Left ventricle myocardium superior (tissue), 1 donor: ENCODE measurements at places on chromosomes 4 and X.

DNA sequence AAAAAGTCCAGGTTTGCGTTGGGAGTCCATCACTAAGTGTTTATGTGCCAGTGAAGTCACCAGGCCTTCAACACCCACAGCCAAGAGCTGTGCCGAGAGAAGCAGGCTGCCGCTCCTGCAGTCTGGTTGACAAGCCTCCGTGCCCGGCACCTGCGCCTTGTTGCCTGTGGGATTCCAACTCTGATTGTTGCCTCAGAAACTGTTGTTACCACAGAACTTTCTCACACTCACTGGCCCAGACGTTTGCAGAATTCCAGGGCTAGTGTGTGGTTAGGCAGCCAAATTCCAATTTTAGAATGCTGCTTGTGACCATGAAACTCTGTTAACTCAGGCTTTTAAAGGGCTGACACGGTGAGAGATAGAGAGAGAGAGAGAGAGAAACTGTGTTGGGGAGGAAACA lies 119.5 kb upstream of the LIMCH1 start:
- peak; percentile 89 for DNase-seq

DNA sequence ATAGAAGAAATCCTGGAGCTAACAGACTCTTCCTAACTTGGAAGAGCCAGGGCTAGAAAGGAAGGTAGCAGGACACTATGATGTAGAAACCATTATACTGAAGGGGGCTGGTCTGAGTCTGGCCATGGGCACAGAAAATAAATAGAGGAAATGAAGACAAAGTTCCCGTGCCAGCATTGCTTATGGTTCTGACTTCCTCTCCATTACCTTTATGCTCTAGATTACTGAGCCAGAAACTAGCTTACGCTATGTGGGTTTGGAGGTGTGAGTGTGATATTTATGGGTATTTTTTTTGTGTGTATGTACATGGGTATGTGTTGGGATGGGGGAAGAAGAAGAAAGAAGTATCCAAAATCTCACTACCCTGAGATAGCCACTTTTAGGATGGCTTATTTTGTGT lies 148.3 kb downstream of the GLUD2 start:
- DNase-seq = no peak

DNA sequence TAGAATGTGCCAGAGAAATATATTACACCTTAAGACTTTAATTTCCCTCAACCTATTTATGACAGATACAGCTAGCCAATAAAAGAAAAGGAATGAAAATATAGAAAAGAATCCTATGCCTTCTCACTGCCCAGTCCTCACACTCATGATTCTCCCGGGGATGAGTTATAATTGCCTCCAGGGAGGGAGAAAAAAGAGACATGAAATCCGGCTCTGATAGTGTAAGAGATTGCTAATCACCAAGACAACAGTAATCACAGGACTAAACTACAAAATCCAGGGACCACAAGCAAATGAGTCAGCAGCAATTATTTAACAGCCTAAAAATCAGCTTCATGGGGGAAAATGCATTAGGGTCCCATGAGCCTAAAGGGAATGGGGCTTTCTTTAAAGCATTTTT lies 95.9 kb upstream of the DUSP21 start:
- no peak for DNase-seq

- DNase-seq = no peak
These were observed 82.4 kb upstream of the SMIM10 start for GRCh38 chrX:134908356-134908755.

- no peak for DNase-seq
These were observed 8.3 kb downstream of the PPID start for GRCh38 chr4:158714937-158715336.

DNA sequence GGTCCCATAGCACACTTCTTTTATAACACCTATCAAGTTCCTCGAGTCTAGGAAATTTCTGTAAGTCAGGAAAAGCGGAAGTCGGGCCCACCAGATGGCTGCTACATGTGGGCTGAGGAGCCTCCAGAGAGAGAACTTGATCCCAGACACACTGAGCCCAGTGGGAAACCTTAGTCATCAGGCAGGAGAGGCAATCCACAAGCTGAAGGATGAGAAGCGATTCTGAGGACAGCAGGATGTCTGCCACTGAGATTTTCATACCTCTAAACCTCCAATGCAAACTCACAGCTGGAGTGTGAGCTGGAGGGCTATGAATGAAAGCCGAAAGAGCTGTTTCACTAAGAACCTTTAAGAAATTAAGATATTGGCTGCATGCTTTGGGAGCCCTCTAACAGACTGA lies 52.6 kb upstream of the PDHA1 start:
- DNase-seq = no peak

DNA sequence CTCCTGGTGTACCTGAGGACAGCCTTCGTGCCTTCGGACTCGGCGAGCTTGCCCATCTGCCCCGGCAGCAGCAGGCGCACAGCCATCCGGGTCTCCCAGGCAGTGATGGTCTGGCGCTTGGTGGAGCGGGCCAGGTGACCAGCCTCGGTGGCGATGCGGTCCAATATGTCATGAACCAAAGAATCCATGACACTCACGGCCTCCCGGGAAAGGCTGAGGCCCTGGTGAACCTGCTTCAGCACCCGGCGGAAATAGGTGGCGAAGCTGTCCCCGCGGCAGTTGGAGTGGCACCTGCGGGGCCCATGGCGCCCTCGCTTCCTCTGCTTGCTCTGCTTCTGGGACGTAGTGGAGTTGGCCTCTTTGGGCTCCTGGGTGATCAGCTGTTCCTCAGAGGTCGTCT lies 350 bp downstream of the H2BW1 start:
- no peak for DNase-seq

DNA sequence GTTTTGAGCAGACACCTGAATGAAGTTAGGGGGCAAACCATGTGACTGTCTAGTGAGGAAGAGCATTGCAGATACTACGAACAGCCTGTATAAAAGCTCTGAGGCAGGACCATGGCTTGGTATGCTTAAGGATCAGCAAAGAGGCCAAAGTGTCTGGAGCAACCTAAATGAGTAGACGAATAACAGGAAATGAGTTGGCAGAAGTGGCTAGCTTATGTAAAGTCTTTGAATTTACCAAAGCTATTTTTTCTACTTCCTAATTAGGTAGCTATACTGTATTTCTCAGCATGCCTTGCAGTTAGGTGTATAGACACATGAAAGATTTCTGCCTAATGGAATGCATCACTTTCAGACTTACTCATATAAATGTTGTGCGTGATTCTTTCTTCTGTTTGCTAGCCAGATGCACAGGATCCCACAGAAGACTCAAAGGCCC lies 9.3 kb upstream of the GPRIN3 start:
- no peak for DNase-seq

DNA sequence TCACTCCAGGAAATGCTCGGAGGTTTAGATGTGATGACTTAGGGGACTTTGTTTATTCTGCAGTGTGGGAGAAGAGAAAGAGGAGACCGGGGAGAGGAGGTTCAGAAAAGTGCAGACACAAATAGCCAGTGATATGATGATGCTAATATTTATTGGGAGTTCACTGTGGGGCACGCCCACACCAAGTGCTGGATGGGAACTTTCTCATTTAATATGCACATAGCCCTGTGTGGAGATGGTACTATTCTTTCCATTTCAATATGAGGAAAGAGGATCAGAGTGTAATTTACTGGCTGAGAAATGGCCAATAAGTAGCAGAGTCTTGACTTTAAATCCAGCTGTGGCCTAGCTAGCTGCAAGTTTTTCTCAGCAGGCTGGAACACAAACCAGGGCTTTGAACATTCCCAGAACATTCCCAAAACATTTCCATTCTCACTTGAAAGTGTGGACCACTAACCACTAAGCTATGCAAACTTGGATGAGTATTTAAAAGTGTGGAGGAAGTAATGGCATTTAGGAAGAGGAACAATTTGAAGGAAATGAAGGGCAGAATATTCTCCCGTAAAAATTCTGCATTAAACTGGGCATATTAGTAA lies 231.7 kb downstream of the HS3ST1 start:
- DNase-seq = no peak

GRCh38 chr4:43341741-43342140 lies 449.2 kb downstream of the GRXCR1 start:
- no peak for DNase-seq

DNA sequence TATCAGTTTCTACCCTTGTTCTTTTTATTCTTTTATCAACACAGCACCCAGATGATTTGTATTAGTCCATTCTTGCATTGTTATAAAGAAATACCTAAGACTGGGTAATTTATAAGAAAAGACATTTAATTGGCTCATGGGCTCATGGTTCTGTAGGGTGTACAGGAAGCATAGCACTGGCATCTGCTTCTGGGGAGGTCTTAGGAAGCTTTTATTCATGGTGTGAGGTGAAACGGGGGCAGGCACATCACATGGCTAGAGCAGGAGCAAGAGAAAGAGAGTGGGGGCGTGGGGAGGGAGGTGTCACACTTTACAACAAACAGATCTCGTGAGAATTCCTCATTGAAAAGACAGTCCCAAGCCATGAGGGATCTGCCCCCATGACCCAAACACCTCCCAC lies 285.3 kb downstream of the SMARCA1 start:
- no peak for DNase-seq

- DNase-seq = no peak
These were observed 547.5 kb downstream of the NLGN4X start for GRCh38 chrX:5681159-5681558.

- no peak for DNase-seq
These were observed 618 bp upstream of the FOXO4 start for GRCh38 chrX:71095033-71095432.

DNA sequence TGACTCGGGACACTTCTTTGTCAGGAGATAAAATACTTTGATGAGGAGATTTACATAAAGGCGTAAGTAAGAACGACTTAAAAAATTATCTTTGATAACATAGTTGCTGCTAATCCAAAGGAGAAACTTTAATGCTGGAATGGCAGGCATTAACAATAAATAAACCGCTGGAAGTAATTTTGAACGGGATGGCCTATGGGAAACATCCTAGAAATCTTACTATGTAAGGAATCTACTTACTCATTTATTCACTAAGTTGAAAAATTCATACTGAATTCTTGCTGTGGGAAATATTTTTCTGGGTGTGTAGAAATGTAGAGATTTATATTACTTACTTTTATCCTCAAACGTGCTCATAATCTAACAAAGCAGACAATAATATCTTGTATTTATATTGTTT lies 425.7 kb upstream of the ZFP42 start:
- no peak for DNase-seq

- DNase-seq = peak; percentile 10
These were observed 169.2 kb upstream of the MAGEB18 start for GRCh38 chrX:25968920-25969319.

- DNase-seq = no peak
These were observed 68.8 kb downstream of the MAML3 start for GRCh38 chr4:140085062-140085622.

DNA sequence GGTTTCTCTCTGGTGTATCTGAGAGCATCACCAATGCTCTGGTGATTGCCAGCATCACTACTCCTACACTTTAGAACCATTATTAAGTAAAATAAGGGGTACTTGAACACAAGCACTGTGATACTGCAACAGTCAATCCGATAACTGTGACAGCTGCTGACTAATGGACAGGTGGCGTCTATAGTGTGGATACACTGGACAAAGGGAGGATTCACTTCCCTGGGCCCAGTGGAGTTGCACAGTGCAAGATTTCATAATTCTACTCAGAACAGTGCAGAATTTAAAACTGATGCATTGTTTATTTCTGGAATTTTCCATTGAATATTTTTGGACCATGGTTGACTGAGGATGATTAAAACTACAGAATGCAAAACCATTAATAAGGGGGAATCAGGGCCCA lies 97.8 kb downstream of the SHROOM3 start:
- no peak for DNase-seq

DNA sequence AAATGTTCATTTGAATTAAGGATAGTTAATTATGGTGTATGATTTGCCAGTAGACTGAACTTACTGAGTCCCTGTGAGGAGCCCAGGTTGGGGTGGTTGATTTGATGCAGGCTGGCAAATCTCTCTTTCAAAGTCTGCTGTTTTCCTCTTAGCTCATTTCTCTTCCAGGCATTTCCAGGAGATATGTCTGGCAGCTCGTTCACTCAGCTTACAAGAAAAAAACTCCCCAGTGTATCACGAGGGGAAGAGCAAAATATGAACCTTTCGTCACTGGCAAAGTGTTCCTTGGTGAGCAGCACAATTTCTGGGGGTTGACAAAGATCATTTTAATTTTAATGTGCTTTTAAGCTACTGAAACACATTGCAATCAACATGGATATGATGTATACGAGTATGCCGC lies 244.2 kb downstream of the CBLL2 start:
- DNase-seq = no peak

GRCh38 chr4:18242919-18243693 lies 221.6 kb upstream of the LCORL start:
- DNase-seq = no peak

DNA sequence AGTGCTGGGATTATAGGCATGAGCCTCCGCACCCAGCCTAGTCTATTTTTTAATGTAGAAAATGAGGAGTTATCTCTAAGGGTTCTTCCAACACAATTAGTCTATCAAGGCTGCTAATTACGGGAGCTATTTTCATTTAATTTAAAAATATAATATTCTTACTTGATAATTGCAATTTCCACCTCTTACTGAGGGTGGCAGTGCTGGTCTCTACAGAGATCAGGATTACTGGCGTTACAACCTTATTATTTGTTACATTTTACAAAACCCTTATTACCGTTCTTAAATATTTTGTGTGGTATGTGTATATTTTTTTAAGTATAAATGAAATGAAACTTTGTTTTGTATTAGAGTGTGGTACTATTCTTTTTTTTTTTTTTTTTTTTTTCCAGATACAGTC lies 17.6 kb upstream of the GK start:
- DNase-seq = no peak

DNA sequence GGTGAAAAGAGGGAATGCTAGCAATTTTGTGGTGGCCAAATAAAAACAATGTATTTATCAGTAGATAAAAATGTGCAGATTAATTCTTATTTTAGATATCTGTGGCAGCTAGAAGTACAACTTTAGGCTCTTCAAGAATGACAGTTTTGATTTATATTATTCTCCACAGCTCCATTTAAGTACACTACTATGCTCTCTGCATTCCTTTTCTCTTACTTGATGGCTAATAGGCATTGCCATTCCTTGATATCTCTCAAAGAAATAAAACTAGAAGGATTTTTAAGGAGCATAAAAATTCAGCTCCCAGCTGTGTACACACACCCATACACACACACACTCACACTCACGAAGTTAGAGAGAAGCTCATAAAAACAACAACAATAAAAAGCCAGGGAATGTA lies 59.4 kb upstream of the H2AZ1 start:
- no peak for DNase-seq

- DNase-seq = no peak
These were observed 99.6 kb upstream of the CCSER1 start for GRCh38 chr4:90027565-90027964.

DNA sequence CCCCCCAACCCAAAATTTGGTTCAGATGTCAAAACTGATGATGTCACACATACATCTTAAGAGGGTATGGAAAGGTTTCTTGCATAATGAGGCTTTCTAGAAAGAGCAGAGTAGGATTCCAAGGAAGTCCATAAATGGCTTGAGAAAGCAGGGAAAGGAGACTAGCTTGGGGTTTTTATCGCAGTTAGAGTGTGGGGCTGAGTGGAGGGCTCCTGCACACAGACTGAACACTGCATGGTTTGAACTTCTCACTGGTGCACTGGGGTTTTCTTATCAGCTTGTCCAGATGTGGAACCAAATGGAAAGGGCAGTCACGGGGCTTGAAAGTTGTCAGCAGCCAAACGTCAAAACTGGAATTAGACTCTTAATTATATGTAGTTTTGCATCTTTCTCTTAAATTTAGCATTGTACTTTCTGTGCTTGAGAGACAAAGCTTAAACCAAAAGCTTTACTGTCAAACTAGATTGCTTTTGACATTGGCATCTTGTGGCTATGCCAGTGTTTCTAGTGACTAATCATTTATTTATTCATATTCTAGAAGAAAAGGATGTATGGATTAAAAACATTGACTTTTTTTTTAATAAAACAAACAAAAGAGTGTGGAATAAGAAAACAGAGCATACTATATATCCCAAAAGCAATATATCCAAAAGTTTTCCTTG lies 78.3 kb upstream of the STIM2 start:
- no peak for DNase-seq
